ENCODE measurements at places on chromosomes 2 and 18.
A peak's percentile ranks its signal among the peaks of the same experiment; 100 is the strongest.

- DNase-seq, result no peak
These were observed 142.0 kb upstream of the MMADHC start for GRCh38 chr2:149729586-149729985.

GRCh38 chr2:187180529-187180928 is 267.5 kb downstream of the CALCRL start:
- DNase-seq, result no peak

DNA sequence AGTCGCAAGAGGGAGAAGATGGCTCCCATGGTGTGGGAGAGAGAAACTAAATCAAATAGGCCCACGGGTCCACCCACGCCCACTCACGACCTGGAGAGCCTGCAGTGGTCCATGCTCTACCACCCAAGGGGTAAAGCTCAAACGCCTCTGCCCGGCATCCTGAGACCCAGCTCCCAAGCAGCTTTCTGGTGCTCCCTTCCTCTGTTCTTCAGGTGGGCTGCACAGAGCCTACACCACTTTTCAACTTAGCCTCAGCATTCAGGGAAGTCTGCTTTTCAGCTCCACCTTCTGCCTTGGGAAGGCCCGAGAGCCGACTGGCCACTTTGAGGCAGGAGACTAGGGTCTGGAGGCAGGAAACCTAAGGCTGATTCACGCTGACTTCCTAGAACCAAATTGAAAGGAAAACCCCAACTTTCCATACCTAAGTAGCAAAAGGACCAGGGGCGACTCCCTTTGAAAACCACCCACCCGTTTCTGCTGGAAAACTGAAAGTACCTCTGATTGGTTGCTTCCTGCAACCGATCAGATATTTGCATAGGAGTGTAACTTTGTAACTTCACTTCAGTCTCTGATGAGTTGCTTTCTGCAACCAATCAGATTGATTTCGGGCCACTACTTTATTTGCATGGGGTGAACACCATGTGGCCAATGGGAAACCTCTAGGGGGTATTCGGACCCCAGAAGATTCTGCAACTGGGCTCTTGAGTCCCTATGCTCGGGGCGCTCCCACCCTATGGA is 26.8 kb upstream of the SPATA3 start:
- DNase-seq, result no peak

DNA sequence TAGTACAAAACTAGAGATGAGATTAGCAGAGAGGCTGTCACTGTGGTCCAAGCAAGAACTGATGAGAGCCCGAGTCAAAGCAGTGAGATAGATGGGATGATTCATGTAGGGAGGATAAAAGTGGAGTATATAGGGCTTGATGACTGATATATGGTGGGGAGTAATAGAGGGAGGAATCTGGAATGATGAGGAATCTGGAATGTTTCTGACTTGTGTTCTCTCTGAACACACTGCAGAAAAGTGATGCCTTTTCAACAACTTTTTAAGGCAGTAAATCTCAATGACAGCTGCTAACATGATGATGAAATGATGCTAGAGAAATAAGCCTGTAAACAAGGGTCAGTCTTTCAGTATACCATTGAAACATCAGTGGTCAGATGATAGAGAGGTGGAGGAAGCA is 143.5 kb upstream of the SP5 start:
- no peak for DNase-seq

DNA sequence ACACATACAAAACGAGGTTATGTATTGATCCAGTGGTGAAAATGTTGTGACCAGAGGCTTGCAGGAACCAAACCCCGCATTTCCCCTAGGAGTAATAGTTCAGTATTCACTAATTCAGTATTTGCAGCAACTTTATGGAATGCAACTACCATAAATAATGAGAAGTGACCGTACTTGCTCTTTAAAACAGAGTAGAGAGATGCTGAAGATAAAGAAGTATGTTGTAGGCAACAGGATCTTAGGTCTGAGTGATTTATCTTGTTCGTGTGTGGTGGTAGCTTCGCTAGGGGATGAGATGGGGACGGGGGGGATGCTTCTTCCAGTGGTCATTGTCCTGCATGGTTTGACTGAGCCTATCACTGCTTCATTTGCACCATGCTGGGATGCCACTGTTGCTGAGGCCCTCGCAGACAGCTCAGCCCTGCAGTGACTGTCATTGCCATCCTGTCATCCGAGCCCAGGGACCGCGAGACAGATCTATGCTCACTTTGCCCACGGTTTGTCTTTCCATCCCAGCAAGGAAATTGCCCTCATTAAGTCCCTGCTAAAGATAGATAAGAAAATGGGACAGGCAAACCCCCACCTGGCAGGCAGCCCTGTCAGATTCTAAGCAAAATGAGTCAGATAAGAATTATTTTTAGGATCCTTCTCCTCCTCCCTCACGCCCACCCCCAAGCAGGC is 181.3 kb downstream of the CTIF start:
- DNase-seq, result no peak

- DNase-seq, result no peak
These were observed 77.4 kb downstream of the TXNL1 start for GRCh38 chr18:56560992-56561391.

GRCh38 chr2:175111200-175111657 is 56.8 kb downstream of the ATF2 start:
- peak; percentile 55 for DNase-seq

GRCh38 chr18:48853588-48853987 is 97.2 kb downstream of the SMAD7 start:
- DNase-seq, result no peak

- DNase-seq, result no peak
These were observed 18.2 kb upstream of the HES6 start for GRCh38 chr2:238257786-238258700.

DNA sequence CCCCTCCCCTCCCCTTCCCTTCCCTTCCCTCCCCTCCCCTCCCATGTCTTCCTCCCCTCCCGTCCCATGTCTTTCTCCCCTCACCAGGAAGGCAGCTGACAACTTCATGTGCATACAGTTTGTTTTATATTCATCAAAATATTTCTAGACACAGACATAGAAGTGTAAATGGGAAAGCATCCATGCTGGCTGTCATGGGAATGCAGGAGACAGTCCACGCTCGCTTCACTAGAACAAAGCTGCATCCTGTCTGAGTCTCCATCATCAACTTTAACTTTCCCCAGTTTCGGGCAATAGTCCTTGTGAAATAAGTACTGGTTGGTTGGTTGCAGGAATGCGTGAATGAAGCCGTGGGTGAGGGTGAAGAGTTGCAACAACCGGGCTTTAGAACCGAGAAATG is 226.9 kb downstream of the DCDC2C start:
- no peak for DNase-seq

DNA sequence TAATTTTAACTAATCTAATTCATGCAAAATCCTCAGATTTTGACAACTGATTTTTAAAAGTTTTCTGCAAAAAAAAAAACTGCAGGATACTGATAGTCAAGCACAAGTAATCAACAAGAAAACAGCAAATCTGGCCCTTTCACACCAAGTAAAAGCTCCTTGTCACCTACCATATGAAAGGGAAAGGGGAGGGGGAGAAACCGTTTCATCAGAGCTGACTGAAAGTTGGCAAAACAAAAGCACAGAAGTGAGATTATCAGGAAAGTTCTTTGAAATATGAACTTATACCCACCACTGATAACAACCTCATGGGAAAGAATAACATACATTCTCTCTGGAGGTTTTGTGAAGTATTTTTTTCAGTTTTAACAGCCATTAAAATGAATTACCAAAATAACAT is 38.7 kb downstream of the ZNF521 start:
- no peak for DNase-seq
